Kidney (tissue), 22 donors: ENCODE measurements at places on chromosomes 7 and 10. TPM values are rescaled to one million over a fixed set of nuclear protein-coding genes. Genes with fewer than 3 reads are reported as not detected.

- no peaks in the 10 kb centered on the region for H3K27me3 ChIP-seq
- H3K27ac ChIP-seq: peak within 1 kb of the TSS; percentile 65
- no peaks in the 10 kb centered on the region for H3K4me1 ChIP-seq
Observed at GRCh38 chr7:94394437-94395140, at the start of gene COL1A2. Gene COL1A2, plus strand, starts transcription at chr7:94394895. Its CDS starts 137 bp downstream, at chr7:94395032.

Gene RPEL1
- not detected for polyA plus RNA-seq

Gene DGKI
- 2.5 TPM for polyA plus RNA-seq

- H3K27ac ChIP-seq: no peak within 1 kb of the TSS
- DNase-seq: no peak
- H3K4me3 ChIP-seq: no peak within 1 kb of the TSS
- no peaks in the 10 kb centered on the region for H3K4me1 ChIP-seq
- H3K27me3 ChIP-seq: no peaks in the 10 kb centered on the region
Observed at GRCh38 chr7:47948141-47948790, at the start of gene PKD1L1. Gene PKD1L1, minus strand, starts transcription at chr7:47948466. Its CDS starts 26 bp downstream, at chr7:47948440.

GRCh38 chr10:121516093-121516865, 82.0 kb downstream of the FGFR2 start:
- H3K36me3 ChIP-seq: no peaks in the 10 kb centered on the region
- no peak for DNase-seq
- H3K4me1 ChIP-seq: peaks cover 12% of the 10 kb centered on the region
- H3K27ac ChIP-seq: no peak overlapping the region

Gene HOXA2
- polyA plus RNA-seq: 1.3 TPM

DNA sequence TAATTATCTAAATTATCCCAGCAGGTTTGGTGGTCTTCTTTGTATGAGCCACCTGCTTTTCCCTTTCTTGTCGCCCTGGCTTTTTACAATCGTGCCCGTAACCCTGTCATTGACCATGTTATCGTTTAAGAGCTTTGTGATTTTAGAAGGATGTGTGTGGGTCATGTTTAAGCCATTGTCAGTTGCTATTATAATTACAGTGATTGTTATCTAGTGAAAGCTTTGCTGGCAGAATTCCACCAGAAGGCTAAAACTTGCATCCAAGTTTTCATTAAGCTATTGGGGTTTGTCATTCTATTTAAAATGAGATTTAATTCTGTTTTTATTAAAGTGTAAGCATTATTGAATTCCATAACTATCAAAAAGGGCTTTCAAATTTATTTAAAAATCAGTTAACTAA, 354.2 kb upstream of the TMEM229A start:
- H3K4me1 ChIP-seq: no peaks in the 10 kb centered on the region
- no peak overlapping the region for H3K4me3 ChIP-seq
- no peak for DNase-seq
- no peaks in the 10 kb centered on the region for H3K36me3 ChIP-seq
- no peak overlapping the region for H3K27ac ChIP-seq
- H3K27me3 ChIP-seq: no peaks in the 10 kb centered on the region

Gene CYP3A7
- 0.69 TPM for polyA plus RNA-seq

DNA sequence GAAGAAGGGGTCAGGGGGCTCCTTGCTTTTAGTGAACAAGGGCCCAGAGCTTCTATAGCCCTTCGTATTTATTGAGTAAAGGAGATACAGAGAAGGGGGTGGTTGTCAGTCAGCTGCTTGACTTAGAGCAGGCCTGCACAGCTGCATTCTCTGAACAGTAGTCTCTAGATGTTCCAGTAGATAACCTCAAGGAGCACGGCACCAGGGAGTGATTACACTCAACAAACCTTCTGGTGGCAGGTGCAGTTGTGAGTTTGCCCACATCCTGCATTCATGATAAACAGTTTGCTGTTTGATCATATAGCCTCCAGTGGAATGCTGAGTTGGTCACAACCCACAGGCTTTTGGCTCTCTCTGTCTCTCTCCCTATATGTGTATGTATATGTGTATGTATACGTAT, 70.0 kb upstream of the GJD4 start:
- H3K27ac ChIP-seq: no peak overlapping the region
- H3K27me3 ChIP-seq: no peaks in the 10 kb centered on the region
- H3K36me3 ChIP-seq: peaks cover 22% of the 10 kb centered on the region
- no peak overlapping the region for H3K4me3 ChIP-seq
- H3K4me1 ChIP-seq: no peaks in the 10 kb centered on the region

Gene GHRHR
- polyA plus RNA-seq: 0.75 TPM

Gene CADPS2
- polyA plus RNA-seq: 39.9 TPM

Gene MAT1A
- polyA plus RNA-seq: 2.9 TPM

Gene UFSP1
- 3.8 TPM for polyA plus RNA-seq

Gene COL1A2
- 51.4 TPM for polyA plus RNA-seq

DNA sequence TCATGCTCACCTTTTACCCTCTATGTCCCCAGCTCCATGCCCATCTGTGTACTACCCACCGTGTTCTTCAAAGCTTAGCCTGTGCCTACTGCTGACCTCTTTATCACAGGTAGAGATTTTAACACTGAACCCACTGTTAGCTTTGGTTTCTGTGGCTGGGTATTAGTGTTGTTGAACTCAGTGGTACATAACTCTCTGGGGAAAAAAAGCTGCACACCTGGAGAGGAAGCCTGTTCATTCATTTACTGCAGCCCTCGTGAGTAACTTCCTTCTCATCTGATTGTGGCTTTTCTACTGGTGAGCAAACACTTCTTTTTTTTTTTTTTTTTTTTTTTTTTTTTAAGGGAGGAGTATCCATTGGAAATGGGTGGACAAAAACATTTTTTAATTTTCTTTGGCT, 326.3 kb downstream of the CCSER2 start:
- no peak overlapping the region for H3K27ac ChIP-seq
- H3K36me3 ChIP-seq: no peaks in the 10 kb centered on the region
- H3K27me3 ChIP-seq: no peaks in the 10 kb centered on the region
- DNase-seq: no peak
- no peaks in the 10 kb centered on the region for H3K4me1 ChIP-seq

DNA sequence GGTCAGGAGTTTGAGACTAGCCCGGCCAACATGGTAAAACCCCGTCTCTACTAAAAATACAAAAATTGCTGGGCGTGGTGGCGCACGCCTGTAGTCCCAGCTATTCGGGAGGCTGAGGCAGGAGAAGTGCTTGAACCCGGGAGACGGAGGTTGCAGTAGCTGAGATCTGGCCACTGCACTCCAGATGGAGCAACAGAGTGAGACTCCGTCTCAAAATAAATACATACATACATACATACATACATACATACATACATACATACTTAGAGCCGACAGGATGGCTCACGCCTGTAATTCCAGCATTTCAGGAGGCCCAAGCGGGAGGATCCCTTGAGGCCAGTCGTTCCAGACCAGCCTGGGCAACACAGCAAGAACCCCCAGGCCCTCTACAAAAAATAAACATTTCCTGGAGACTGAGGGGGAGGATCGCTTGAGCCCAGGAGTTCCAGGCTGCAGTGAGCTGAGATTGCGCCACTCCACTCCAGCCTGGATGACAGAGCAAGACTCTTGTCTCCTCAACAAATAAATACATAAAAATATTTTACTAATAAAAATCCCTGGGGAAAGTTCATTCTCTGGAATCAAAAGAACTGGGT, 90.9 kb upstream of the TNRC18 start:
- H3K4me1 ChIP-seq: no peaks in the 10 kb centered on the region
- H3K4me3 ChIP-seq: peak overlapping the region; percentile 98
- no peaks in the 10 kb centered on the region for H3K36me3 ChIP-seq

DNA sequence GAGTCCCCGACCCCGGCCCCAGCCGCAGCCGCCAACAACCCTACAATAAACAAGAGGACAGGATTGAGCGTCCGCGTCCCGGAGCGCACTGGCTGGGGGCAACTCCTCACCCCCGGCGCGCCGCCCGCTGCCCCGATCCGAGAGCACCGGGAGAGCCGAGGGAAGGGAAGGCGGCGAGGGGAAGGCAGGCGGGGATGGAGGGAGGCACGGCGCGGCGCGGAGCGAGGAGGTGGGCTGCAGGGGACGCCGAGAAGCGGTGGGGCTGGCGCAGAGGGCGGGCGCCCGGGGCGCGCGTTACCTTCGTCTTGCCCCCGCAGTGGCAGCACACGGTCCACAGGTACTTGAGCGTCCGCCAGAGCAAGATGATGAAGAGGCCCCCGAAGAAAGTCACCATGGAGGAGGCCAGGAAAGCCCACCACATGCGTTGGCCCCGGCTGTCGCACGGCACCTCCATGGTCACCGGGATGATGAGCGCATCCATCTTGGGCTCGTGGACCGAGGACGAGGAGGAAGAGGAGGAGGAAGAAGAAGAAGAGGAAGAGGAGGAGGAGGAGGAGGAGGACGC, 559 bp downstream of the KCNMA1 start:
- DNase-seq: peak; percentile 21
- no peaks in the 10 kb centered on the region for H3K4me1 ChIP-seq
- no peaks in the 10 kb centered on the region for H3K36me3 ChIP-seq
- H3K27me3 ChIP-seq: peaks cover 37% of the 10 kb centered on the region
- H3K4me3 ChIP-seq: peak overlapping the region; percentile 36
- no peak overlapping the region for H3K27ac ChIP-seq

DNA sequence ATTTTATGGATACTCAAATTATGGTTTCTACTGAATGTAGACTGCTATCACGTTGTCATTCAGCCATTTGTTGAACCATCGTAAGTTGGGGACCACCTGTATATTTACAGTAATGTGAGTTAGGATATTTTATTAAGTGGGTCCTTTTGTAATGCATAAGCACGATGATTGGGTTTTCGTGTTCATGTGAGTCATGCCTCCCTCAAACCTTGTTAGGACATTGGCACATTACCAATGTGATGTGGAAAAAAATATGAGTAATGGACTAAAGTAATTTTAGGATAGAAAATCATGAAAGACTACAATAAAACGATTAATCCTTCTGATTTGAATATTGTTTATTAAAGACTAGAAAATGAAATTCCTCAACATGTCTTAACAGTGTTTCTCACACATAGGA, 8.7 kb downstream of the SMC3 start:
- DNase-seq: no peak
- H3K4me3 ChIP-seq: no peak overlapping the region
- H3K27me3 ChIP-seq: no peaks in the 10 kb centered on the region
- no peak overlapping the region for H3K27ac ChIP-seq
- no peaks in the 10 kb centered on the region for H3K4me1 ChIP-seq
- no peaks in the 10 kb centered on the region for H3K36me3 ChIP-seq

Gene RINT1
- 7.1 TPM for polyA plus RNA-seq

DNA sequence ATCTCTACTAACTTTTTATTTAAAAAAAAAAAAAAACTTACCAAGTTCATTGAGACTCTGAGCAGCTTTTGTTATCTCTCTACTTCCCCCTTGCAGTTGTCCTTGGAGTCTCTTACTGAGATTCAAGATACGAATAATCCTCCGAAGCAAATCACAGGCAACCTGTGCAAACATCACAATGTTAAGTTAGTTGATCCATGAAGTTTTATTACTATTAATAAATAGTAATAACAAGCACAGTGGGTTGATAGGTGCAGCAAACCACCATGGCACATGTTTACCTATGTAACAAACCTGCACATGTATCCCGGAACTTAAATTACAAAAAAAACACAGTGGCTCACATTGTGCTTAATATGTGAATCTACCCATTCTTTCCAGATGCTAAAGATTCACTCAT, 36.5 kb downstream of the COG5 start:
- H3K27ac ChIP-seq: no peak overlapping the region
- no peak overlapping the region for H3K4me3 ChIP-seq
- no peaks in the 10 kb centered on the region for H3K4me1 ChIP-seq
- H3K27me3 ChIP-seq: no peaks in the 10 kb centered on the region

GRCh38 chr10:31034098-31034909, 2.6 kb upstream of the ZNF438 start:
- H3K4me3 ChIP-seq: no peak overlapping the region
- no peaks in the 10 kb centered on the region for H3K36me3 ChIP-seq
- H3K27ac ChIP-seq: no peak overlapping the region

DNA sequence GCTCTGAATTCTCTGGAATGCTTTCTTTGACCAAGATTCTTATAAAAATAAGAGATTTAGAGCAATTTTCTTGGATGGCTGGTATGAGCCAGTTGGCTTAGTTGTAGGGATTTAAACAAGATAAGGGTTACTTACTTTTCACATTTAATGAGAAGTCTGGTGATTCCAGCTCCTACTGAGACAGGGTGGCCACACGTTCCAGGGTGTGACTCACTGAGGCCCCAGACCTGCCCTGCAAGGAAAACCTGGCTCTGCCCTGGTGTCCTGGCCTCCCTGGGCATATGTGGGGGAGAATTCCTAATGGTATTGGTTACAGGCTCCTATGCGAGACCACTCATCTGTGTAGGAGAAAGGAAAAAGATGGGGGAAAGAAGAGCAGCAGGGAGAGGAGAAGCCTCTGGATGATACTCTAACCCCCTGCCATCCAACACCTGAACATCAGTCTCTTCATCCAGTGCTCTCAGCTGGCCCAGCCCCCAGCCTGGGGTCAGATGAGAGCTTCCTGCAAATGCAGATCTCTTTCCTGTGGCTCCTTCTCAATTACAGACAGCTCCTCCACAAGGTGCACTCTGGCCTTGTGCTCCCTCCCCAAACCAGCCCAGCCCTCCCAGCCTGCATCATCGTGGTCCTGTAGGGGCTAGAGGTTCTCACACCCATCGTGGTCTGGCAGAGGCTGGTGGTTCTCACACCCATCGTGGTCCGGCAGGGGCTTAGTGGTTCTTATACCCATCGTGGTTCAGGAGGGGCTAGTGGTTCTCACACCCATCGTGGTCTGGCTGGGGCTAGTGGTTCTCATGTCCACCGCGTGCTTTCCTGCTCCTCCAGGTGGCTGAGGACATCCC, 139.9 kb downstream of the EGFR start:
- no peak overlapping the region for H3K27ac ChIP-seq
- no peaks in the 10 kb centered on the region for H3K27me3 ChIP-seq
- no peak for DNase-seq
- H3K4me1 ChIP-seq: no peaks in the 10 kb centered on the region
- H3K36me3 ChIP-seq: peaks cover 19% of the 10 kb centered on the region

DNA sequence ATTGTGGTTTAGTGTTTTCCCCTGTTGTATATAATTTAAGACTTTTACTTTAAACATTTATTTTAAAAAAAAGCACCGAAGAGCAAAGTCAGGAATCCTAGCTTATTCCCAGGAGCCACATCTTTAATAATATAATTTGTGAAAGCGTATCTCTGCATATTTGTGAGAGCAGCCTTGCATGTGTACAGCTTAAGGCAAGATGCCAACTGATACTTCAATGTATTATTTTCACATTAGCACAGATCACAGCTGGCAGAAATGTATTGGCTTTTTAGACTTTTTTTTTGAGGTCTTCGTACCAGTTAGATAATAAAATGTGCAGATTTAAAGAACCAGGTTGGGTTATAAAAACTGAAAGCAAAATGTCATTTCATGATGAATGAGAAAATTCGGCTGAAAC, 845.7 kb upstream of the POT1 start:
- H3K27me3 ChIP-seq: no peaks in the 10 kb centered on the region
- H3K4me1 ChIP-seq: no peaks in the 10 kb centered on the region
- no peak overlapping the region for H3K27ac ChIP-seq
- no peaks in the 10 kb centered on the region for H3K36me3 ChIP-seq
- no peak for DNase-seq

DNA sequence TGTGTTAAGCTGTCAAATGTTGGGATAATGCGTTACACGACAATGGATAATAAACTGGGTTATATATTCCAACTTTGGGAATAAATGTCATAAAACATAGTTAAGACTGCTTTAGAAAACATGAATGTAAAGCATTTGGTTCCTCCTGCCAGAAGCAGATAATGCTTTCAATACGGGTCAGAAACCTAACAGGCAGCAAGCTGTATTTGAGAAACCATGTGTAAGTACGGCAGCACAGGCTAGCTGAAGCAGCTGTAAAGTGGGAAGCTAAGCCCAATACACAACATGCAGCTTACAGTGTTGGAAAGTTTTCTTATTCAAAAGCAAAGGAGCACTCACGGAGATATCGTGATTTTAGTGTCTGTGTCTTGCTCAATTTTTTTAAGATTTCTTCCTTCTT, 46.5 kb downstream of the MALSU1 start:
- no peaks in the 10 kb centered on the region for H3K36me3 ChIP-seq
- no peak for DNase-seq
- H3K27ac ChIP-seq: no peak overlapping the region
